Muscle of leg (tissue), 16 donors: ENCODE measurements at places on chromosomes 5 and 9.

DNA sequence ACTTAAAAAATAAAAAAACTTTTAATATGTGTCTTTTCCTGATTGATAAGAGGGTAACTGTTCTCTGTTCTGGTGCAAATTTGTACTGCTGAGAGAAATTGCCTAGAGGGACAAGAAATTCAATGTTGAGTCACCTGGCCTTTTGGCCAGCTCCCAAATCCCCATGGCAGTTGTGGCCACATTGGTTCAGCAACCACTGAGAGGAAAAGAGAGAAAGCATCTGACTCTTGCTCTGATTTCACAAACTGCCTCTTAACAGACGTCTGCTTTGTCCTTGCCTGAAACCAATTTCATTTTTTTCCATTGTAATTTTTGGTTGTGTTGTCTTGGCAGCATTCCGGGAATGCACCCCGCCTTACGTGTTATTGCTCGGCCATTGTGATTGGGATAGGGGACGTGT is 42.4 kb downstream of the NTRK2 start:
- DNase-seq, result no peak

DNA sequence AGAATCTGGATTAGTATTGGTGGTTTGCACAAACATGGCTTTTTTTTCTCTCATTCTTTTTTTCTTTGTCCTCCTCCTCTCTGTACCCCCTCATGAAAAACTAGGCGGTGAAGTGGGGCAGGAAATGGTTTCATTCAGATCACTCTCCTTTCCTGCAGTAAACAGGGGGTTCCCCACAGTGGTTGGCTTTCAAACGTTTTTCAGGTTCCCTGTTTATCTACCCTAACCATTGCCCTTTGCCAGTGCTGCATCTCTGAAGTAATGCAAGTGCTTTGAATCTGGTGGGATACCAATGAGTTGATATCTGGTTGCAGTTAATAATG is 29.8 kb downstream of the NR4A3 start:
- no peak for DNase-seq

DNA sequence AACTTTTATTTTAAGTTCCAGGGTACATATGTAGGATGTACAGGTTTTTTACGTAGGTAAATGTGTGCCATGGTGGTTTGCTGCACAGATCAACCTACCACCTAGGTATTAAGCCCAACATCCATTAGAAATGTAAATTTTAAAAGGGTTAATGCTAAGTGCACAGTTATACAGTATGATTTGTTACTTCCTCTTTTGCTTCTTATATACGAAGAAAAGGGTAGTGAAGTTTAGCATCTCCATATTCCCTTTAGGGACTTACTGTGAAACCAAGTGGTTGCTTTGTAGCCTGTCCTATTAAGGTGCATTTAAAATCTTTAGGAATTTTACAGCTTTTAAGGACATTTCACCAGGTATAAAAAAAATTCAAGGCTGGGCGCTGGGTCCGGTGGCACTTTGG is 46.4 kb downstream of the RBM27 start:
- no peak for DNase-seq

- no peak for DNase-seq
Measured at GRCh38 chr5:62562867-62563266, 15.8 kb upstream of the LRRC70 start.

DNA sequence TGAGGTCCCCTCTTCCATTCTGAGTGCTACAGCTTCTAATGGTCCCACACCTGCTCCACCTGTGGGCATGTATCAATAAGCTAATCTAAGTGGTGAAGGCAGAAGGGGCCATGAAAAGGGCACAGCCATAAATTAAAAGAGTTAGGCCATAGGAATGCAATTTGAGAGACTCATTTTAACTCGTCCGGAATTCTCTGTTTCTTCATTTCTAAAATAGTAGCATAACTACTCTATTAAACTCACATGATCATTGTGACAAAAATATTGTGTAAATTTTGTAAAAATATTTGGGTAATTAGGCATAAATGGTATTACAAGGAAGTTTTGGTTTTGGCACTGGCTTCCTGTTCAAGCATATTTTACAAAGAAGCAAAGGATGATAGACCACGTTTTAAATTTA is 103.1 kb upstream of the TXNDC8 start:
- no peak for DNase-seq

GRCh38 chr9:111805830-111806241 is 11.1 kb upstream of the SHOC1 start:
- no peak for DNase-seq

- no peak for DNase-seq
Measured at GRCh38 chr9:132885720-132886333, 7.1 kb downstream of the SPACA9 start.

GRCh38 chr9:91433180-91433579 is 9.5 kb upstream of the NFIL3 start:
- peak; percentile 32 for DNase-seq

- DNase-seq, result no peak
Measured at GRCh38 chr5:40381676-40382363, 297.9 kb upstream of the PTGER4 start.

DNA sequence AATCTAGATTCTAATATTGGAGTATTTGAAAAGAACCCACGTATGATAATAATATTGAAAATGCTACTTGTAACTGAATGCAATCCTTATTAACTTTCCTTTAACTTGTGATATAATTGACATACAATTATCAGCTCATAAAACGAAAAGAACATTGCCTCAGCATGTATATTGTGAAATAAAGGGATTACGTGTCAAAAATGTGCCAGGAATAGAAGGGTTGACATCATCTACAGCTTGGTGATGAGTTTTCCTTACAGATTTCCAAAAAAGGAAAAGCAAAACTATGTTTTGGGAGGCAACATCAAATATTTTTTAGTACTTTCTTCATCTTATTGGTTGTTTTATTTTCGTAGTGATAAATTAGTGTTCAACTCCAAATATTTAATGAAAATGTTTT is 266.0 kb upstream of the PTGER4 start:
- peak; percentile 59 for DNase-seq

GRCh38 chr9:107907715-107908114 is 418.1 kb upstream of the KLF4 start:
- DNase-seq, result peak; percentile 70

- peak; percentile 62 for DNase-seq
Measured at GRCh38 chr9:4760122-4760521, 19.1 kb upstream of the AK3 start.

DNA sequence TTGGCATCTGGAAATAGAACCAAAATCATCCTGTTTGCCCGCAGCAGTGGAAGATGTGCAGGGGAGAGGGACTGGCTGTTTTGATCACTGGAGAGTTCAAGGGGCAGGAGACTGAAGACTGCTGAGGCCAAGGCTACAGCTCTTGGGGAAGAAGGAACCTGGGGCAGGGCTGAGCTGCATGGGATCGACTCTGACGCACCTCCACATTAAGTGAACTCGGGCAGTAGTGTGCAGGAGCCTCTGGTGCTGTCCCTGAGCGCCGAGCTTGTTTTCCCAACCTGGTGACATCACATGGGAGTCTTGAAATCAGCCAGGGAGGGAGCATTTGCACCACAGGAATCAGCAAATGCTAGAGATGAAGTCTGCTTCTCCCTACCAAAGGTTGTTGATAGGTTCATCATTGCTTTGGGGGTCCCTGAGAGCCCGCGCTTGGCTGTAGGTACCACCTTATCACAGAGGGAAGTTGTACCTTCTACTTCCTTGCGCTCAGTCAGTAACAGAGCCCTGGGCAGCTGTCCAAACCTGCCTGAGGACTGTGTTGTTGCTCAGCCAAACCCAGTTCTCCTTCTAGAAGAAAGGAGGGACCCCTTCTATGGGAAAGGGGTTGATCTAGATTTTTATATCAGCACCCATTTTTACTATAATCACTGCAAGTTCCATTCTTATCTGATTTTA is 52.3 kb upstream of the CTSL start:
- DNase-seq, result no peak

DNA sequence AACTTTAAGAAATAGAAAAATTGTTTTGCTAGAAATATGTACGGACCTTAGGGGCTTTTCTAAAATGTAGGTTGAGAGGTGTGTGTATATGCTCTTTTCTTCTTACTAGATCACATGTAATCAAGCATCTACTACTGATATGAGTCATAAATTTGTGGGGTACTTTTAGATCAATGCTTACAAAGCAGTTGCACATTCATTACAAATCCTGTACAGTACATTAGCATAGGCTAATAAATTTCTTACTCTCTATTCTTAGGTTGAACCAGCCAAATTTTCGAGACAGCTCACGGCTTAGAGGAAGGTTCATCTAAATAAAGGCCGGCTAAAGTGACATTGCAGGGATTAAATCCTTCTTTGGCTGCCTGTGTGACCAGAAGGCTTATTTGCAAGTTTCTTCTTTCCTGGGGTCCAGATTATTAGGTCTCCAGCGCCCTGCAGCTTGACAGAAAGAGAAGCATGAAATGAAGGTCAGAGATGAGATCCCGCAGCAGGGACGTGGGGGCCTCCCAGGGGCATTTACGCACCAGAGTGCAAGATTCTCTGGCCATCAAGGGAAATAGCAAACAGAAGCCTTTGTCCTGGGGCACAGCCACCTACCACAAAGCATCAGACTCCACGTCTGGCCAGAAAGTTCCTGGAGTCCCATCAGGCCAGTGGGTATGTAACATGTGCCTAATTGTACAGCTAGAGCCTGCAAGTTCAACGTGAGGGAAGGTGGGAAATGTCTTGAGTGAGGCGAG is 53.0 kb downstream of the NIM1K start:
- DNase-seq, result no peak

- peak; percentile 67 for DNase-seq
Measured at GRCh38 chr9:22079873-22080341, 70.8 kb upstream of the CDKN2B start.

- DNase-seq, result peak; percentile 17
Measured at GRCh38 chr5:6448622-6449464, at the start of gene UBE2QL1. Gene UBE2QL1, plus strand, starts transcription at chr5:6448859. Its CDS starts 35 bp downstream, at chr5:6448894.

DNA sequence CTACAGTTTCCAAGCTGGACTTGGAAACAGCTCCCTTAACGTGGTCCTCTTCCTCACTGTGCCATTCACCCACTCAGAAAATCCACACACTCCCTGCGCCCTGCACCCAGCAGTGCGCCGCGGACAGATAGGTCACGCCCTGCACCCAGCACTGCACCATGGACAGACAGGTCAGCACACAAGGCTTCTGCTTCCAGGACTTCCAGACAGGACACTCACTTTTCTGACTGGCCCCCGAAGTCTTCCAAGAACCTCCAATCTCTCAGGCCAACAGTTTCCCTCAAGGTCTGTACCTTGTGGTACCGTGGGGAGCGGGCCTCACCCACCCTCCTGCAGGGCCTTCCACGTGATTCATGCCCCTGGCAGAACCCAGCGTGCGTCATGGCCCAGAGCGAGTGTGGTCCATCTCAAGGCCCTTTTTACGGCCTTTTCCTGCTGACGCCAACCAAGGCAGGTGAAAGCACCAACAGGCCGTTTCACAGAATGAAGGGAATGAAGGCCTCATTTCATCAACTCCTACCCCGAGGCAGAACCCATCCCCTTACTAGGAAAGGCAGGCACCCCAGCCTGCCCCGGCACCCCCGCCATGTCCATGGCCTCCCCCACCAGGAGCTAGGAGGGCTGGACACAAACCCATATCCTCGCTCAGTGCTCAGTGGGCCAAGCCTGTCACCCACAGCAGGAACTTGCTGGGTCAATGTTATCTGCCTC is 17.3 kb downstream of the VAV2 start:
- no peak for DNase-seq

GRCh38 chr9:13139641-13140171 is 139.8 kb downstream of the MPDZ start:
- peak; percentile 85 for DNase-seq

- DNase-seq, result peak; percentile 81
Measured at GRCh38 chr5:52692039-52692438, 95.7 kb upstream of the ITGA1 start.

DNA sequence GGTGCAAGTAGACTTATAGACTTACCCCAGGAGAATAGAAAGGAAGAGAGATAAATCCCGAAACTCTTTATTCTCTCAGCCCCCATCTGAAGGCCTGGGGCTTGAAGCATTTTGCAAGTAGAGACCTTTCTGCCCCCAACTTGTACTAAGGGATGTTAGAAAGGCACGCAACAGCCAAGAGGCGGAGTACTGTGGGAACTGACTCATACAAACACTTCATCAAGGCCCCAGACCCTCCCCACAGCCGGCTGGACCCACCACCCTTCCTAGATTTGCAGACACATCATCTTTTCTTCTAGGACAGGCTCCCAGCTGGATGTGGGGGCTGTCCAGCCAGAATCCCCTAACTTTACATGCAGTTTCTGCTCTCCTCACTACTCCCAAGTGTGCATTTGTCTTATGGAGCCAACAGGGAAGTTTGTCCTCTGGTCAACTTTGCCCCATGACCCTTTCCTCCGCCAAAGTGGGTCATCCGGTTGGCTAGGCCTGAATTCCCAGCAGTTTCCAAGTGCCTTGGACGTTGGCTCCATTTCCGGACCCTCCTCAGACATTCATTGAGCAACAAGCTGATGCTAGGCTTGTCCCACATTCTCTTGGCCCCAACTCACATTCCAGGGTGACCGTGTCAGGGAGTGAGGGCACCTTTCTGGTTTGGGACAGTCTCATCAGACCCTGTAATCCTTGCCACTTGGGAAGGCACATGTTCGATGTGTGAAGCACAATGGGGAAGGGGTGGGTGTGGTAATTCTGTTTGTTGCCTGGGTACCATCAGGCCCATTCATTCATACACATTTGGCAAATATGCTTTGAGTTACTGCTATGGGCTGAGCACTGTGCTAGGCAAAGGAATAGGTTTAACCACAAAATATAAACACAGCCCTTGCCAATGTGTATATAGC is 64.6 kb downstream of the ABLIM3 start:
- peak; percentile 23 for DNase-seq

DNA sequence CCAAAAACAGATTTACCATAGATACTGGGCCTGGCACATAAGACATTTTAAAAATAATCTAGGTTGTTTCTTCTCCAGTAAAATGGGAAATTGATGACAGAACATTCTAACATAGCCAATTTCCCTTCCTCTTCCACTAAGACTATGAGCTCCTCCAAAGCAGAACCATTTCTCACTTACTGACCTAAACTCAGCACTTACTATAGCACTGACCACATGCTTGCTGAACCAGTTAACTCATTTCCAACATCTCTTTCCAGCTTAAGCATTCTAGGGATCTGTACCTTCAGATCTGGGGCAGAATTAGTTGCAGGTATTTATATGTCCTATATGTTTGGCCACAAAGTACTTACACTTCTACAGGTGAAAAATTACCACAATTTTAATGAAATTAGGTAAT is 58.9 kb downstream of the TTC39B start:
- DNase-seq, result no peak

DNA sequence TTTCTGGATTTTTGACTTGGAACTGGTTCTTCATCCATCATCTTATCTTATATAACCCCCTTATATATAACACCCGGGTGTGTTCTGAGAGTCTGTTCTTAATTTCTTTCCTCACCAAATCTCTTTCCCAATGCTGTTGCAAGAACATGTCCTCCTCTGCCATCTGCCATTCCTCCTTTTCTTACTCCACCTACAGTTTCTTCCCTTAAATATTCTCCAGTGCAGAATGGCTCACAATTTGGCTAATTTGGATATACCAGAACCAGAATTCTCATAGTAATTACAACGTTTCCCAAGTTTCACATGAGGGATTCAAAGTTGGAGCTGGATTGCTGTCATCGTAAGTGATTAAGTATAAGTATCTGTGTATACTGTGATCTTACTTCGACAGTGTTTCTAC is 28.0 kb downstream of the SKP2 start:
- DNase-seq, result no peak

GRCh38 chr5:180860273-180860886 is 696 bp downstream of the ZFP62 start:
- peak; percentile 52 for DNase-seq

GRCh38 chr5:106964132-106964531 is 706.6 kb downstream of the EFNA5 start:
- DNase-seq, result peak; percentile 14
